ENCODE measurements at places on chromosomes 13 and 19.

- no peak for DNase-seq
These were observed 120.8 kb downstream of the ATP11A start for GRCh38 chr13:112810608-112811007.

GRCh38 chr19:10706990-10707389 is 5.8 kb downstream of the QTRT1 start:
- DNase-seq: no peak

GRCh38 chr19:15587663-15588062 is 27.4 kb upstream of the CYP4F8 start:
- DNase-seq: no peak

DNA sequence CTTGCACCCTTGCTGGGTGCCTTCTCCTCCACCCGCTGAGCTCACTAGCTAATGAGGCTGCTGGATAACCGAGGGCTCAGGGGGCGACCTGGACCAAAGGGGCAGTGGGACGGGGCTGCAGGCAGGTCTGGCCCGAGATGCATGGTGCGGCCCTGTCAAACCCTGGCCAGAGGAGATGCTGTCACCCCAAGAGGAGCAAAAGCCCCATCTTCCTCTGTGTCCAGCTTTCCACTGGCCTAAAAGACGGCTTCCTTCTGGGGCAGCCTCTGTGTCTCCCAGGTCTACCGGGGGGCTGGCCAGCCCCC is 261.8 kb downstream of the TBC1D4 start:
- no peak for DNase-seq

GRCh38 chr13:94239135-94239534 is 240.3 kb downstream of the DCT start:
- DNase-seq: peak; percentile 19

GRCh38 chr19:32676186-32676894 is 692 bp downstream of the RGS9BP start:
- peak; percentile 30 for DNase-seq

DNA sequence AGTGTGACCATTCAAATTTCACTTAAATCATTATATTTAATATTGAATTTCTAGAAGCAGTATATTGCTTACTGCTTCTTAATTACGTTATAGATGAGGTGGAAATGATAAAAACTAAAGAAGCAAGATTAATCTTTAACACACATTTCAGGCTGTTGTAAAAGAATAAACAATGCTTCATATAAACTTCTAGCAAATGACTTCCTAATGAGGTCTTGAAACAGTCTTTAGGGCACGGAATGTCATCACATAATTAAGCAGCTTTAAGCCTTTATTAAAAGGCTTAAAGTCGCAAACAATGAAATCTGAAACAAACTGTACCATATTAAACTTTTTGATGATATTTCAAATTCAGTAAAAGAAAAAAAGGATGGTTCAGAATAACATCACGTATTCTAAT is 1.9 kb downstream of the SLITRK6 start:
- DNase-seq: no peak

DNA sequence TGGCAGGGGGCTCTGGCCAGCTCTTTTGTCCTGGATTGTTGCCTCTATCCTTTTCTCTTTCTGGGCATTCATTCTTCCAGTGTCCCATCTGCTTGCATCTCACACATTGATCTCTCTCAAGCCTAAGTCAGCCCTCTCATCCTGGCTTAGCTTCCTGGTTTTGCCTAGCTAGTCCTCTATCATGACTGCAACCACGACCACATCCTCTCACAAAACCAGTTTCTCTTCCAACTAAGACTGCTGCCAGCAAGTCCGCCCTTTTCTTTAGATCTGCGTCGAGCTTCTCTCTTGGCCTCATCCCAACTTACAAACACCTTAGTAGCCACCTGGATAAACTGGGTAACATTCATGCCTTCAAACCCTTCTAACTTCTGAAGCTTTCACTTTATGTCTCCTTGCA is 212.2 kb upstream of the HTR2A start:
- no peak for DNase-seq

DNA sequence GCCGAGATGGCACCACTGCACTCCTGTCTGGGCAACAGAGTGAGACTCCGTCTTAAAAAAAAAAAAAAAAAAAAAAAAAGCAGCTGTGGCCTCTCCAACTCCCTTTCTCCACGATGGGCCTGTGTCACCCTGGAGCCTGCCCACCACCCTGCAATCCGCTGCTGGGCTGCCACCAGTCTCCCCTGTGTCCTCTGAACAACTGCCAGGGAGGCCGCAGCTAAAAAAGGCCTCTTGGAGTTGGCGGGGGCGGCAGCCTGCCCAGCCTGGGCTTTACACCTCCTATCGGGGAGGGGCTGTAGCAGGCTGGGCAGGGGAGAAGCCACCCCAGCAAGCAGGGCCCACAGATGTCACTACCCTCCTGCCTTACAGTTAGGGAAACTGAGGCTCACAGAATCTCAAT is 3.5 kb downstream of the CDC37 start:
- no peak for DNase-seq

DNA sequence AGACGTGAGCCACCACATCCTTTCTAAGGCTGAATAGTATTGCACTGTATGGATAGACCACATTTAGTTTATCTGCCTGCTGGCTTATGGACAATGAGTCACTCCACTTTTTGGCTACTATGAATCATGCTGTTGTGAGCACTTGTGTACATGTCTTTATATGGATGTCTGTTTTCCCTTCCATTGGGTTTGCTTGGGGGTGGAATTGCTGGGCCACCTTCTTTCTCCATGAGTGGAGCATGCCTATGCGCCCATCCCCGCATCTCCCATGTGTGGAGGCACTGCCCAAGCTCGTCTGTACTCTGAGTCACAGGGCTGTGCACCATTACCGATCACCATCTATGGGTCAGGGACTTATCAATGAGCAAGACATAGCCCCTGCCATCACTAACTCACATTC is 127.2 kb upstream of the GJB6 start:
- no peak for DNase-seq

DNA sequence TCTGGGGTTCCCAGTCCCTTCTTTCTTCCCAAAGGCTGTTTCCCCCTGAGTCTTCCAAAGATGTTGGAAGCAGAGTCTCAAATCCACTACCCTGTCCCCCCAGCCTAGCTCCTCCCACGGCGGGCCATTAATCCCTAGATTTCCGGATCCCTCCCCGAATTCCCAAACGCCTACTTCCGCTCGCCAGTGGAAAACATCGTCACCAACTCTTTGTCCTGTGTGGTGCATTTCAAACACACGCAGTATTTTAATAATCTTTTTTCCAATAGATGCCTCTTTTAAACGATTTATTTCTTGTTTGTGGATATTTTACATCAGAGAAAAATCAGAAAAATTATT is 610 bp downstream of the ZNF791 start:
- no peak for DNase-seq

DNA sequence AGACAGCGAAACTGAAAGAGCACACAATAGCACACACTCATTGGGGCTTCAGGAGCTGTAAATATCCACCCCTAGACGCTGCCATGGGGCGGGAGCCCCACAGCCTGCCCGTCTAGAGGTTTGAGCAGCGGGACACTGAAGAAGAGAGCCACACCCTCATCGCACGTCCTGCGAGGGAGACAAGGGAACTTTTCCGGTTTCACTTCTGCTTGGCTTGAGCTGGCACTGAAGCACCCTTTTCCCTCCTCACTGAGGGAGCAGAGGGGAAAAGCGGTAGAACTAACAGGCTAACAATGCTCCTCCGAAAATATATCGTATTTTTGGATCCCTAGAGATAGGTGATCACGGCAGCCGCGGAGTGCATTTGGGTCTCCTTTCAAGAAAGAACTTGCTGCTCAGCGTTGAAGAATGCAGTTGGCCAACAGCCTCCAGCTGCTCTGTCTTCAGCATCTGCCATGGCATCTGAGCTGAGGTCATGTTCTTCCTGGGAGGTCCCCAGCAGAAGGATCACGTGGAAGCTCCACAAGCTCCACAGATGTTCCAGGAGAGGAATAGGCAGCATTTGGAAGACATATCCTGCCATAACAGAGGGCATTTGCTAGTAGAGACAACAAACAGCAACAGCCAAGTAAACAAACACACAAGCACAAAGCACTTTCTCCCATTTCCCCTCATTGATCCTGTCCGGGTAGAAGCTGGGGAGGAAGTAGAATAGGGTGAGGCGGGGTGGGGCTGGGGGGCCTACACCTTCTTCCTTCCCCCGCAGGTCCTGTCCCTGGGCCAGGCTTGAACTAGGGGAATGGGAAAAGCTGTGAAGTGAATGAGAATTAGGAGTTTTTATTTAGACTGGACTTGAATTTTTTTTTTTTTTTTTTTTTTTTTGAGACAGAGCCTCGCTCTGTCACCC is 44.8 kb upstream of the ALOX5AP start:
- DNase-seq: no peak

DNA sequence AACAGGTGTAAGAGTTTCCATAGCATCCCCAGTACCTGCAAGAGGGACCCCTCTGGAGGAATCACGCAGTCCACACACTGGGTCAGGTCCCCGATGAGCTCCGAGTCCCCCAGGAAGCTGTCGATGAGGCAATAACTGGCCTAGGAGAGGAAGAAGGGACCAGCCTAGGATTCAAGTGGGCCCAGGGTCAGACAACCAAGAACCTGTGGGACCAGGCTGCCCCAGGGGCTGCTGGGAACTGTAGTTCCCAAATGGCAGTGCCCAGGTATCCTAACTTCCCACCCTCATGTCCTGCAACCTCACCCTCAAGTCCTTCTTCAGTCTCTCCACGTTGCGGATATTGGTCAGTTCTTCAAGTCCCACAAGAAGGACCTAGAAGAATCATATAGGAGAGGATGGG is 1.8 kb downstream of the FUZ start:
- no peak for DNase-seq

DNA sequence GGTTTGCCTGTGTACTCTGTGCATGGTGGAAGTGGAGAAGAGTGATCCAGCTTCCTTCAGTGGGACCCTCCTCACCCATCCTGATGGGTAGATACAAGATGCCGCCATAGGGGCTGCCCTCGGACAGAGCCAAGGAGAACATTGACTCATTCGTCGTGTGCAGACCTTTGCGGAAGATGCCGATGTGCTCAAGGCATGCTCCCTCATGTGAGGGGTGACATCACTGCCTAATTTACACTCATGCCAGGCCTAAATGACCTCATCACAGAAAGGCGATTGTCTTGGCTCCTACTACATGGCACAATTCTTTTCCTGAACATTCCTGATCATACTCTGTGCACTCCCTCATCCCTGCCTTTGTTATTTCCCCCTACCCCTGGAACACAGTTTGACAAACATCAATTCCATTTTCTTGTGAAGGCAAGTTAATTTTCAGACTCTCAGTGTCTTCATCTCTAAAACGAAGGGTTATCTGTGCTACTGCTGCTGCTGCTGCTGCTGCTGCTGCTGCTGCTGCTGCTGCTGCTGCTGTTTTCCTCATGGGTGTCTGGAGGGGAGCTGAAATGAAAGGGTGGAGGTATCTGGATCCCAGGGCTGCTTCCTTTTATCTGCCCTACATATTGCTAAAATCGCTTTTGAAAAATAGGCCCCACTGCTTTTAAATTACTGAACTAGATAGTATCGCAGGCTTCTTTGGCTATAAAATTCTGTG is 146.5 kb upstream of the ARGLU1 start:
- no peak for DNase-seq

Measured in activated naive CD4-positive, alpha-beta T cell treated with anti-CD3 and anti-CD28 coated beads, Interleukin-2, amount 50 U/mL, for 16 hours (primary cell).